ENCODE measurements at places on chromosomes 1 and 21. TPM values are rescaled to one million over a fixed set of nuclear protein-coding genes. Genes with fewer than 3 reads are reported as not detected.

- DNase-seq, result no peak
Measured at GRCh38 chr1:20533635-20534034, 18.7 kb upstream of the FAM43B start.

DNA sequence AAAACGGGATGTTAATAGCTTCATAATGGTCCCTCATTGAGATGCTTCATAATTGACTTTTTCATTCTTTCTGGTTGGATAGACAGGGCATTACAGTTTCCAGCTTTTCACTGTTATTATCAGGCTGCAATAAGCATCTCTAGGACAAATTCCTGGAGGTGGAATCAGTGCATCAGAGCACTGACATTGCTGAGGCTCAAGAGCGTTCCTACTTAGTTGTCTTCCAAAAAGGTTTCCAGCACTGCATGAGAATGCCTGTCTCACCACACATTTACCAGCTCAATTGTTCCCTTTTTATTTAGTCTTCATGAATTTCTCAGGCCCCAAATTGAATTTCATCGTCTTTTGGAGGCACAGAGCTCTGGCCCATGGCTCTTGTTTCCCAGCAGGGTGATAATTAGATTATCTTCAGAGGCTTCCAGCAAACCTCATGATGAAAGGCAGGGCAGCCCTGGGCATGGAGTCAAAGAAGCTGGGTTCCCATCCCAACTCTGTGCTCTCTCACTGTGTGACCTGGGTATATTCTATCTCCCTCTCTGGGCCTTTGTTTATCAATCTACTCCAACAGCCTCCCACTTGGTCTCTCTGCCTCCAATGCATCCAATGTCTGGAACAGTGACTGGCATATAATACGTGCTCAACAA, 451.4 kb downstream of the PTPRU start:
- DNase-seq, result no peak

Gene LRRC53
- polyA plus RNA-seq, result not detected

- peak; percentile 79 for DNase-seq
Measured at GRCh38 chr1:205983925-205984725, 19.1 kb downstream of the RAB7B start.

DNA sequence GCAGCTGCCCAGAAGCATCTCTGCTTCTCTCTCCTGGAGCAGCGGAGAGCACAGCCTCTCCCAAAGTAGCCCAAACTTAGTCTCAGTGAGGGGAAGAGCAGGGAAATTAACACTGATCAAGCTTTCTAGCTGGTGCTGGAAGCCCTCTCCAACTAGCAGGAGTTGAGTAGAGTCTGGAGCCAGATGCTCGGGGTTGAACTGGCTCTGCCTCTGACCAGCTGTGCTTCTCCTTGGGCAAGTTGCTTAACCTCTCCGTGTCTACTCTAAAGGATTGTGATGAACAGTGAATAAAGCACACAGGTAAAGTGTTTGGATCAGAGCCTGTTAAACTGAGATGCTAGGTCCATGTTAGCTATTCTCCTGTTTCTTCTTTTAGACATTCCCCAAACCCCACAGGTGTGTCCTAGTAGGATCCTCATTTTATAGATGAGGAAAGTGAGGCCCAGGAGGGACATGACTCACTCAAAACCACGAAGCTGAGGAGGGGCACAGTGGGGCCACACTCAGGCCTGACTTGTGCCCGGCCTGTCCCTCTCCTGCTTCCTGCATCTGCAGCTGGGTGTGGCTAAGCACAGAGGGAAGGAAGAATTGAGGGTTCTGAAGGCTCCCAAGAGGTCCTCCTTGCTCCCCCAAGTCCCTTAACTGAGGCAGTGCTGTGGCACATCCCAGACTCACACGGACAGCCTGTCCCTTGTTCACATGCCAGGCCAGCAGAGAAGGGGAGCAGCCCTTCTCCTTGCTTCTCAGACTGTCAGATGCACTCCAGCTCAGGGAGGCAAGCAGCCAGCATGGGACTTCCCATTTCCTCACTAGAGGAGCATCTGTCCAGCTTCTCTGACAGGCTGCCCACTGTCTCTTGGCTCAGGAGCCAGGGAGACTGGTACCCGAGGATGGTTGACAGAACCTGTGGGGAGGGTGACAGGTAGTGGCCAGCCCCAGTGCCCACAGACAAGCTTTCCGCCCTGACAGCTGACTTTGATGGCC, 152.0 kb upstream of the IGSF21 start:
- no peak for DNase-seq

GRCh38 chr1:158121604-158122254, 59.0 kb upstream of the CD1D start:
- DNase-seq, result peak; percentile 29

Gene USH2A
- 0.08 TPM for polyA plus RNA-seq

DNA sequence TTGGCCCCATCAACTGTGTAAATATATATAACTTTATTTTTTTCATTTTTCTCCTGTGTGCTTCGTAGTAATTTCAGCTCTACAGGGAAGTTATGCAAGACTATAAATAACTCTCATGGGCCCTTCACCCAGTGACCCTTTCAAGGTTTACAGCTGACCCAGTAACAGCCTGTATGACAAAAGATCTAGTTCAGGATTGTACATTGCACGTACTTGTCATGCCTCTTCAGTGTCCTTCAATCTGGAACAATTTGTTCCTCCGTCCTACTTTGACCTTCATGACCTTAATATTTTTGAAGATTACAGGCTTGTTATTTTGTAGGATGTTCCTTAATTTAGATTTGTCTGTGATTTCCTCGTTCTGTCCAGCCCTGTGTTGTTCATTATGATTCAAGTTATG, 40.5 kb downstream of the BRINP2 start:
- no peak for DNase-seq

DNA sequence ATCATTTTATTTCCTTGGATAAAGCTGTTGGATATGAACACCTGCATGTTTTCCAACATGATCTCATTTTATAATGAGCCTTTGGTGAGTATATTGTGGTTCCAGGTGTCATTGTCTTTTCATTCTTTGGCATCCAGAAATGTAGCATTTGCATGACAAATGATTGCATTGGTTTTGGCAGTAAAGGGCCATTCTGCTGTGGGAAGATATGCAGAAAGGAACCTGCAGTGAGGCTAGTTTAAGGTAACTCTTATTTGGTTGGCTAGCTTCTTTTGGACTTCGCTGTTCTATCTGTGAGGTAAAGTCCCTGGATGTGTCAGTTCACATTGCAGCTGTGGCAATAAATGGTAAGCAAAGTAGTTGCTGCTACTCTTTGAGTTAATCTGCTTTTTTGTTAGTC, 343.0 kb downstream of the AMY1C start:
- no peak for DNase-seq

- DNase-seq, result no peak
Measured at GRCh38 chr1:235051521-235051920, 77.1 kb downstream of the TOMM20 start.

DNA sequence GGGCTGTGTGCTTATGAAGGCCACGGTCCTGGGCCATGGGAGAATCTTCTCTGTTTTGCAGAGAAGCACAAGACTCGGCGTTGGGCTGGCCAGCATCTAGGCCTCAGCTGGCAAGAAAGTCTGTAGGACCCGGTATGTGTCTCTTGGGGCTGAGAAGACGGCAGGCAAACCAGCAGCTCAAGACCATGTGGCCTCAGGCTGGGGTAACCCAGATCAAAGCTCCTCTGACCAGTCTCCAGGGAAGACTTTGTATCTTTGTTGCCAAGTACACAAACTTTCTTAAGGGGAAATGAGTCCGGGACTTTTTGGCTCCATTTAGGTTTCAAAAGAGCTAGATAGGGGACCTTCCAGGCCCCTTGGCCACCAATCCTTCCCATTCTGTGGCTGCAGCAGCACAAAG, 60.1 kb downstream of the PTP4A2 start:
- no peak for DNase-seq

Gene CASZ1
- polyA plus RNA-seq, result 41.9 TPM

Gene ASPM
- 14.3 TPM for polyA plus RNA-seq

DNA sequence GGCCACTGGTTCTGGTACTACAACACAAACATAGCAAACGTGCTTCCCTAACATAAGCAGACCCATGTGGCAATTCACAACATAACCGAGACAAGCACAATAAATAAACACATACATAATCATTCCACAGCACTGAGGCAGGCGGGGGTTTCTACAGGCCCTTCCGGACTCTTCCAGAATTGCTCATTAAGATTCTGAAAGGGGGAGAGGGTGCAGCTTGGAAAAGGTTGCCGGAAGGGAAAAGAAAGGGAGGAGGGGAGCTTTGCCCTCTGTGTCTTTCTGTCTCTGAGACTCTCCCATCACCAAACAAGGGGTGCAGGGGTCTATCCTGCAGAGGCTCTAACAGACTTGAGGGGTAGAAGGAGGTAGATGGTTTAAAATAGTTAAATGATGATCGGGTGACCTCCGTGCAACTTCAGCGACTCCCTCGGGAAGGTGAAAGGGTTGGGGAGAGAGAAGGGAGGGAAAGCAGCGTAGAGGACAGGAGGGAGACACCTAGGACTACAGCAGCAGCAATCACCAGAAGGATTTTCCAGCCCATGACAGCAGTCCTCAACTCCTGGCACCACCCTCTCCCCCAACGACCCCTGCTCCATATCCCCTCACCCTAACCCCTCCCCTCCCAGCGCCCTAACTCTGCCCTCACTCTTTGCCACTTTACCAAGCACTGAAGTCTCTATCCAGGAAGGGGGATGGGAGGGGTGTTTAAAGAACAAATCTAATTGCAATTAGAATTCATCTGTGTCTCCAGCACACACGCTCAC, 365.5 kb upstream of the ESRRG start:
- no peak for DNase-seq

Data from muscle of arm (tissue), 14 donors.